ENCODE measurements at places on chromosomes 16 and 17.

GRCh38 chr17:31754239-31754945, 104.7 kb downstream of the COPRS start:
- peak; percentile 37 for DNase-seq

- DNase-seq = no peak
Observed at GRCh38 chr17:31078290-31078689, 16.5 kb upstream of the NF1 start.

DNA sequence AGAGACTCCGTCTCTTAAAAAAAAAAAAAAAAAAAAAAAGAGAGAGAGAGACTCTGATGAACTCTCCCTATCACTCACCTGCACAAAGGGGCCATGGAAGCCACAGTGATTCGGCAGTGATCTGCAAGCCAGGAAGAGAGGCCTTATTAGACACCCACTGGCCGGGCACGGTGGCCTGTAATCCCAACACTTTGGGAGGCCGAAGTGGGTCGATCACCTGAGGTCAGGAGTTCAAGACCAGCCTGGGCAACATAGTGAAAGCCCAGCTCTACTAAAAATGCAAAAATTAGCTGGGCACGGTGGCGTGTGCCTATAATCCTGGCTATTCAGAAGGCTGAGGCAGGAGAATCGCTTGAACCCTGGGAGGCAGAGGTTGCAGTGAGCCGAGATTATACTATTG, 198.5 kb upstream of the WSCD1 start:
- DNase-seq = no peak

GRCh38 chr16:78993346-78993745, 607.2 kb downstream of the MAF start:
- DNase-seq = no peak

DNA sequence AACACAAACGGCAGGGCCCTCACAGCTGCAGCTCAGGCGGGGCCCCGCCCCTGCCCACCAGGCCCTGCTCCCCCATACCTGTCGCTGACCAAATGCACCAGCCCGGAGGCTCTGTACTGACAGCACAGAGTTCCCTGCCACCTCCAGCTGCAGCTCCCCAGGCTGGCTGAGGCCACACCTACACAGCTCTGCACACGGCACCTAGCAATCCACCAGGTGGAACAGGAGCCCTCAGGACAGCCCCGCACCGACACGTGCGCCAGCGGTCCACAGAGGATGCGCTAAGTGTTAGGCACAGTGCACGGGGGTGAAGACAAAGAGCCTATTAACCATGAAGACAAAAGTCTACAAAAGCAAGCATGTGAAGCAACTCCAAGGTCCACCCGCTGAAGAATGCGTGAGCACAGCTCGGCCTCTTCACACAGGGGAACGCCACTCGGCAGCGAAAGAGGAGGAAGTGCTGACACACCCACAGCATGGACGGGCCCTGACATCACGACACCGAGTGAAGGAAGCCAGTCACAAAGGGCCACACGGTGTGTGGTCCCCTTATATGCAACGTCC, 5.4 kb downstream of the ZCCHC14 start:
- DNase-seq = peak; percentile 90

GRCh38 chr16:51464996-51465395, 313.9 kb upstream of the SALL1 start:
- no peak for DNase-seq

DNA sequence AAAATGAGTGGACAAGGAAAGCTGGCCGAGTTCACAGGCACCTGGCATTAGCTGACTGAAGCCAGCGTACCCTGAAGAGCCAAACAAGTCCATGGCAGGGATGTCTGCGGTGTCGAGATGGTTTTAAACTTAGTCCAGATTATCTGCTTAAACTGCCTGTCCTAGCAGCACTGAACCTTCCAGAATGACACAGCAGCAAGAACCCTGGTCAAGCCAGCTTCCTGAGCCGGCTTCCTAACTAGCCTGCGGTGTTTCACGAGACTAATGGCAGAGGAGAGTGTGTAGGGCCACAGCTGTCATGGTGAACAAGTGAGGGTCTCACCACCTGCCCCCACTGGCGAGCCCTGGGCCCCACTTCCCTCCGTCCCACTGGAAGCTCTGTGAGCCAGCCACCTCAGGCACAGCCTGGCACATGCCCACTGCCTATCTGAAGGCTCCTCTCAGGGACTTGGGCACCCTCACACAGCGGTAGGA, 28.8 kb upstream of the MTSS2 start:
- DNase-seq = no peak

DNA sequence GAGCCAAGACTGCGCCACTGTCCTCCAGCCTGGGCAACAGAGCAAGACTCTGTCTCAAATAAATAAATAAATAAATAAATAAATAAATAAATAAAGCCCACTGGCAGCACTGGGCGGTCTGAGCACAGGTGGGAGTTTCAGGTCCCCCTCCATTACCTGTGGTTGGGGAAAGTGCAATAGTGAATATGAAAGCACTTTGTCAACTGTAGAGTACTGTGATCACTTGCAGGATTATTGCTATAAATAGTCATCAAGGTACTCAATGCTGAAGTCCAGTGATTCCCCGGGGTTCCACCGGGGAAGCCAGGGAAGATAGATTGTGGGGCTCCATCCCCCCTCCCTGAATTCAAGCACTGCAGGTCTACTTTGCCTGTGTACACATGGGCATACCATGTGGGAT, 42.7 kb upstream of the CPNE2 start:
- no peak for DNase-seq

- no peak for DNase-seq
Observed at GRCh38 chr16:70677499-70678120, 8.2 kb downstream of the MTSS2 start.

- DNase-seq = no peak
Observed at GRCh38 chr16:85266857-85267256, 154.6 kb upstream of the CIBAR2 start.

- no peak for DNase-seq
Observed at GRCh38 chr17:57578608-57579225, 166.4 kb downstream of the CCDC182 start.

DNA sequence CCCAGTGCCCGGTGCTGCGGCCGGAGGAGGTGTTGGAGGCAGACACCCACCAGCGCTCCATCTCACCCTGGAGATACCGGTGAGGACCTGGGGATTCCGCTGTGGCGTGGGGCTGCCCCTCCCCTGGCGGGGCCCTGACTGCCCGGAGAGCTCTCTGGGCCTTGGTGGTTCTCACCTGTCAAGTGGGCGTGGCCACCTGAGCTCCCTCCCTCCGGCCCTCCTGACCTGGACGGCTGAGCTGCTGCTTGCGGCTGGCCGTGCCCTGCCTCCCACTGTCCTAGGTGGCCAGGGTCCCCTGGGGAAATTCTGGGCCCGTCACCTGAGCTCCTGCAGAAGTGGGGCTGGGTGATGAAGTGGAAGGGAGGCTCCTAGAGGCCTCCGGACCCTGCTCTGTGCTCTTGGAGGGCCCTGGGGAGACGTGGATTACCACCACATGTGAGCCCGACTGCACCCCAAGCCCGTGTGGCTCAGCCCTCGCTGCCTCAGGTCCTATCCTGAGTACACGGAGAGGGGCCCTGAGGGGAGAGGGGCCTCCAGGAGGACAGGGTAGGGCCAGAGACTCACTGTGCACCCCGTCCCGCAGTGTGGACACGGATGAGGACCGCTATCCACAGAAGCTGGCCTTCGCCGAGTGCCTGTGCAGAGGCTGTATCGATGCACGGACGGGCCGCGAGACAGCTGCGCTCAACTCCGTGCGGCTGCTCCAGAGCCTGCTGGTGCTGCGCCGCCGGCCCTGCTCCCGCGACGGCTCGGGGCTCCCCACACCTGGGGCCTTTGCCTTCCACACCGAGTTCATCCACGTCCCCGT, 1.1 kb downstream of the IL17C start:
- DNase-seq = peak; percentile 65

- no peak for DNase-seq
Observed at GRCh38 chr17:13415871-13416416, 185.8 kb downstream of the HS3ST3A1 start.

- DNase-seq = no peak
Observed at GRCh38 chr16:52643006-52643405, 96.1 kb upstream of the TOX3 start.

DNA sequence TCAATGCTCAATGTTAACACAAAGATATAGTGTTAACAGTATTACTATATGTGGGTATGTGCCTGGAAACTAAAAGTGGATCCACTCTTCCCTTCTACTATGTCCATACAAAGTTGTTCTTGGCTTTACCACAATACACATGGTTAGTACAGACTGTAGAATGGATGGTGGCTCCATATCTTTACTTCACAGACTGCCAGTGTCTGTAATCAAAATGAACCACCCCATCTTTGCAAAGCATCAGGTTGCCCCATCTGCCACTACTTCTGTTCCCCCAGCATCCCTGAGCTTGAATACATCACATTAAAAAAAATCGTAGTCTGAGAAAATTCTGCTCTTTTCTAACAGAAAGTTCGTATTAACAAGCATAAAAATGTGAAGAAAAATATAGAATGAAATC, 30.0 kb downstream of the USP32 start:
- no peak for DNase-seq

DNA sequence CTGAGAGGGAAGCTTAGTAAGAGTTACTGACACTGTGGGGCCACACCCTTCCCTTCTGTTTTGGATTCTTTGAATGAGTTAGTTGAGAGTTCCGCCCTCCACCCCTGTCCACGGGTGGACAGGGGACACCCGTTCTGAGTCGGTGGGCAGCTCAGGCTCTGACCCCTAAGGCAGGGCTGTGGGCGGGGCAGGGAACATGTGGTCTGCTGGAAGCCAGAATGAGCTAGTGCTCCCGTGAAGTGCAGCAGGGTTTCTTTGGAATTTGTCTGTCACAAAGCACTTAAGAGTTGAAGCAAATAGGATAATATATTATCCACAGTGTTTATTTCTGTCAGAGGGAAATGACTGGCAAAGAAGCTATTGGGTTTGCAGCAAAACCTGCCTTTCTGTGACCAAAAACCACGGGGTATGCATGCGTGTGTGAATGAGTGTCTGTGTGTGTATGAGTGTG, 90.1 kb downstream of the CLEC16A start:
- no peak for DNase-seq

DNA sequence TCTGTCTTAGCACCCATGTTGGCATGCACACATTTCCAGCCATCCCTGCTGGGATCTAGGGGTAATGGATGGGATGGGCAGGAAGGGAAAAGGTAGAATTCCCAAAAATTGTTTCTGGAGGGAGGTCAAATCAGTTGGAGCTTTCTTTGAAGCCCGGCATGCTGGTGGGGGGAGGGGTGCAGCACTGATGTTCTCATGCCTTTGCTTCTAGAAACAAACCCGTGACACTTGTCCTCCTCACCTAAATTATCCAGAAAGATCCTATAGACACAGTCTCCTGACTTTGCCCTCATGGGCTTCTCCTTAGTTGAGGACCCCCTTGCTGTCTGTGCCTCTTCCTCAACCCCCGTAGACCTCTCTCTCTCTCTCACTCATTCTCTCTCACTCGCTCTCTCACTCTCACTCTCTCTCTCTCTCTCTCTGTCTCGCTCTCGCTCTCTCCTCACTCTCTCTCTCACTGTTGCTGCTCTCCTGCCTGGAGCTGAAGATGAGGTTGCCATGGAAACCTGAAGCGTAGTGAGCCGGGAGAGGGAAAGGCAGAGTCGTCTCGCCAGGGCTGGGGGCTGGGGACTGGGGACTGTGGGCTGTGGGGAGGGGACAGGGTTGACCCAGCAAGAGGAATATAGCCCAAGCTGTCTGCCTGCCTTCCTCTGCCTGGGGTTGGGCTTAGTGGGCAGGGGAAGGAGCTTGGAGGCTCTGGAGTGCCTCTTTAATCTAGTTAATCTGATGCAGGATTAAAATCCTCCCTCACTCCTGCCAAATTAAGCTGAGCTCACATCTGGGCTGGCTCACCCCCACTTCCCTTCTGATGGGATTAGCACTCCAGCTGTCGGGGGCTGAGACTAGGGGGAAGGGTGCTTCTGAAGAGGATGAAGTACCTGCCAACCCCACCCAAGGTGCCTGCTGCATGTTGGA, 16.1 kb downstream of the LASP1 start:
- peak; percentile 94 for DNase-seq

DNA sequence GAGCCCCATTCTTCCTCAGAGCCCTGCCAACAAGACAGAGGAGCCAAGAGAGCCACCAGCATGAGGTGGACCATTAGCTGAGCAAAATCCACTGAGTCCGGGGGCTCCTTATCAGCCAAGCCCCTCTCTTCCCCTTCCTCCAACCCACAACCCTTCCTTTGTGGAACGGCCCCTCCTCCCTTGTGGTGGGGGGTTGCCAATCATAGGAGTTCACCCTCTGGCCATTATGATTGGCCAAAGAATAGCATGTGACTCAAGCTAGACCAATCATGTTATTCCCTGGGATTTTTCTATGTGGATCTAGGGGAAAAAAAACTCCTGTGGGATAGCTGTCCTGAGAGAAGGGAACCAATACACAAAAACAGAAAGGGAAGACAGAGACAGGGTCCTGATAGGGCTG, 120.5 kb downstream of the C16orf95 start:
- no peak for DNase-seq

DNA sequence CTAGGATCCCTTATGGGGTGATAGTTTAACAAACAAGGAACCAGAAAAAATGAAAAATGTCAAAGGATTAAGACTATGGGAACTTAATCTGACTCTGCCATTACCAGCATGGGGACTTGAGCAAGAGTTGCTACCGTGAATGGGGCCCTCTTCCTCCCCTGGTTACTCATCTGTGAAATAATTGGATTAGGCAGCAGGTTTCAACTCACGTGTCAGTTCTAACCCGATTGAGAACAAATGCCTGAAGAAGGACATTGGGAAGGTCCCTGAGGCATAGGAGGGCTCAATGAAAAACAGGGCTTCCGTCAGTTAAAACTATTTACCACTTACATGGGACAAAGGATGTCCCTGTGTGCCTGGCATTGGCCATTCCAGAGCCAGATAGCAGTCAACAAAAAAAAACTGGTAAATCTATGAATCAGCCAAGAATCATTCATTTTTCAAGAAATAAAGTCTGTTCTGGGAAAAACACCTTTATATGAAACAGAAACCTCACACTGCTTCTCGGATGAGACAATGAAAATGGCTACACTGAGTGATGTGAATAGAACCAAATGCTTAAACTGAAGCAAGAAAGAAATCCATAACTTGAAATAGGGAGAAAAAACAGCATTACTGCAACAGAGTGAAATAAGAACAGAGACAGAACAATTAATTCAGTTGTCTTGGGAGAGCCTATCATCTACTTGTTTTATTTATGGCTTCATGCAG, 104.3 kb downstream of the ADAMTS18 start:
- DNase-seq = peak; percentile 69

DNA sequence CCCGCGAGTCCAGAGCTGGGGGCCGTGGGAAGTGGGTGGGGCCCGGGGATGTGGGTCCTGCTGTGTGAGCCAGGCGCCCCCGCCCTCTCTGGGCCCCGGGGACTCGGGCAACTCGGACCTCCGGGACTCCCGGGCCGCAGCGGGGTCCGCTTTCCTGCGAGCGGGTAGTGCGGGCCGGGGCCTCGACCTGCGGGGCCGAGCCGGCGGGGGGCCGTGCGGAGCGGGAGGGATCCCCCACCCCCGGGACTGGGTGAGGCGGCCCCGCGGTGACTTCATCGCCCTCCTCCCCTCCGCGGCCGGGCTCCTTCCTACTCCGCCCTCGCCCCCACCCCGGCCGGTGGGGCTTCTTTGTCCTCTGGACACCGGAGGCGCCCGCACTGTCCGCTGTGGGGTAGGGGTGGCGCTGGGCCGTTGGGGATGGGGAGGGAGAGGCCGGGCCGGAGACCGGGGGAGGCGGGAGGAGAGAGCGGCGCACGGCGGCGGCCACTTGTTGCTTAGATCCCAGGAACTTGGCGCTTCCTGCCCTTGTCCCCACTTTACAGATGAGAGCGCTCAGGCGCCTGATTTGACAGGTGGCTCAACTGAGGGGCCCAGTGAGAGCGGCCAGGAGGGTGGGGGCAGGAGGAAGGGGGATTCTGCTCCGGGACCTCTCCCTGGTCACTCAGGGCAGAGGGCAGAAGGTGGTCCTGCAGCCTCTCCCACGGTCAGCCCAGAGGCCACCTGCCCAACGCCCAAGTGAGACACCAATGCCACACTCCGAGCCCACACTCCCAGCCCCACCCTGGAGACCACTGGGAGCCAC, 874 bp downstream of the CMTM3 start:
- peak; percentile 67 for DNase-seq
